Fibroblast of skin of back (primary cell): ENCODE measurements at places on chromosomes 13 and 19.

DNA sequence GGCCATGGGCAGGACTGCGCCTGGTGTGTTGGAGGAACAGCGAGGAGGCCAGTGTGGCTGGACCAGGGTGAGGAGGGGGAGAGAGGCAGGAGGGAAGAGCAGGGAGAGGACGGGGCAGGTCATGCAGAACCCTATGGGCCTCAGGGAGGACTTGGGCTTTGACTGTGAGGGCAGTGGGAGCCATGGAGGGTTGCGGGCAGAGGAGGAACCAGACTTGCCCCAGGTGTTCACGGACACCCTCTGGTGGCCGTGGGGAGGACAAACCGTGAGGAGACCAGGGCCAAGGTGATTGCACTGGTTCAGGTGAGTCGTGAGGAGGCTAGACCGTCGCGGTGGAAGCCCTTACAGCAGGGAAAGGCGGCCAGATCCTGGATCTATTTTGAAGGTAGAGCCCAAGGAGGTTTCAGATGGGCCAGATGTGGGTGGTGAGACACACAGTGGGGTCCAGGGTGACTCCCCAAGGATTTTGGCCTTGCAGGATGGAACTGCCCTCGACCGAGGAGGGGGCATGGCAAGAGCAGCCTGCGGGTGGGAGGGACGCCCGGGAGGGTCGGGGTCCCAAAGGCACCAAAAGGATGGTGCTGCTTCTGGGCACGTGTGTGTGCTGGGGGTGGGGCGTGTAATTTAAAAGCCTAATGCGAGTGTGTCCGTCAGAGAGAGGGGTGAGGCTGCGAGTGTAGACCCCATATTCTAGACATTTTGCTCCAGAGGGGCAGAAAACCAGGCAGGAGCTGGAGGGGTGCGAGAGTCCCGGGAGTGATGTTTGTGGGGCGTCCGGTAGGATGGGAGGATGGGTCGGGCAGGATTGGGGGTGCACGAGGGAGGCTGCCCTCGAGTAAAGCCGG lies 2.7 kb upstream of the REXO1 start:
- no peak for DNase-seq

DNA sequence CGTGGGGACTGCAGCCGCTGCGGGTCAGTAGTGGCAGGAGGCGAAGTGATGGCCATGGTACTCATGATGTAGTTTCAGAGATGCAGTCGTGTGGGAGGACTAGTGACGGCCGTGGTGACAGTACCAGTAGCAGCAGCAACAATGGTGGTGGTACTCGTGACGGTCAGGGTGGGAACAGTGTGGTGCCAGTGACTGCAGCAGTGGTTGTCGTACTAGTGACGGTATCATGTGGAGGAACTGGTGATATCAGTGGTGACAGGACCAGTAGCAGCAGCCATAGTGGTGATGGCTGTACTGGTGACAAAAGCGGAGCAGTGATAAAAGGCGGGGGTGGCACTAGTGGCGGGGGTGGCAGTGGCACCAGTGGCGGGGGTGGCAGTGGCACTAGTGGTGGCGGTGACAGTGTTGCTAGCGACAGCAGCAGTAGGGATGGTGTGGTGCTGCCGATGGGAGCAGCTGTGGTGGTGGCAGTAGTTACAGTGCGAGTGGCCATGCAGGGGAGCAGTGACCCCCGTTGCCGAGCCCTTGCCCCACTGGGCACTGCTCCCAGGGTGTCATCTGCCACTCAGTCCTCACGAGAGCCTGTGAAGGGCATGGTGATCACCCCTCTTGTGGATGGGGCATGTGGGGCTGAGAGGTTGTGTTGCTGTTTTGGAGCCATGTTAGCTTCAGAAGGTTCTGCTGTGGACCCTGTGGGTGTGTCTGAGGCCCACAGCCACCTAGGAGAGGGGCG lies 22.7 kb downstream of the ADPRHL1 start:
- no peak for DNase-seq

GRCh38 chr19:2474232-2475017 lies 1.5 kb upstream of the GADD45B start:
- DNase-seq: peak; percentile 95

- DNase-seq: no peak
Observed at GRCh38 chr19:14972676-14973075, 7.0 kb downstream of the SLC1A6 start.

- peak; percentile 65 for DNase-seq
Observed at GRCh38 chr19:30362156-30362754, 9.9 kb upstream of the ZNF536 start.

DNA sequence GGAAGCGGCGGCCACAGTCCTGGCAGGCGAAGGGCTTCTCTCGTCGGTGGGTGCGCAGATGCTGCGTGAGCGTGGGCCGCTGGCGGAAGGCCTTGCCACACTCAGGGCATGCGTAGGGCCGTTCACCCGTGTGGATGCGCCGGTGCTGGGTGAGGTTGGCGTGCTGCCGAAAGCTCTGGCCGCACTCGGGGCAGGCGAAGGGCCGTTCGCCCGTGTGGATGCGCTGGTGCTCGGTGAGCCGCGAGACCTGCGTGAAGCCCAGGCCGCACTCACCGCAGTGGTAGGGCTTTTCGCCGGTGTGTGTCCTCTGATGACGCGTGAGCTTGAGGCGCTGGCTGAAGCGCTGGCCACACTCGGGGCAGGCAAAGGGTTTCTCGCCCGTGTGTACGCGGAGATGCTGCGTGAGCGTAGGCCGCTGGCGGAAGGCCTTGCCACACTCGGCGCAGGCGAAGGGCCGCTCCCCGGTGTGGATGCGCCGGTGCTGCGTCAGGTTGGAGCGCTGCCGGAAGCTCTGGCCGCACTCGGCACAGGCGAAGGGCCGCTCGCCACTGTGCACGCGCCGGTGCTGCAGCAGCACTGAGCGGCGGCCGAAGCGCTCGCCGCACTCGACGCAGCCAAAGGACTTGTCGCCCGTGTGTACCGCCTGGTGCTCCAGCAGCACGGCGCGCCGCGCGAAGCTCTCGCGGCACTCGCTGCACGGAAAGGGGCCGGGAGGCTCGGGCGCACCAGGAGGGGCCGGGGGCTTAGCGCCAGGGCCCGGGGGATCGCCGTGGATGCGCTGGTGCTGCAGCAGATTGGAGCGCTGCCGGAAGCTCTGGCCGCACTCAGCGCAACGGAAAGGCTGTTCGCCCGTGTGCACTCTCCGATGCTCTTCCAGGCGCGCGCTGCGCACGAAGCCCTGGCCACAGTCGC lies 4.0 kb upstream of the UBE2M start:
- DNase-seq: peak; percentile 29

DNA sequence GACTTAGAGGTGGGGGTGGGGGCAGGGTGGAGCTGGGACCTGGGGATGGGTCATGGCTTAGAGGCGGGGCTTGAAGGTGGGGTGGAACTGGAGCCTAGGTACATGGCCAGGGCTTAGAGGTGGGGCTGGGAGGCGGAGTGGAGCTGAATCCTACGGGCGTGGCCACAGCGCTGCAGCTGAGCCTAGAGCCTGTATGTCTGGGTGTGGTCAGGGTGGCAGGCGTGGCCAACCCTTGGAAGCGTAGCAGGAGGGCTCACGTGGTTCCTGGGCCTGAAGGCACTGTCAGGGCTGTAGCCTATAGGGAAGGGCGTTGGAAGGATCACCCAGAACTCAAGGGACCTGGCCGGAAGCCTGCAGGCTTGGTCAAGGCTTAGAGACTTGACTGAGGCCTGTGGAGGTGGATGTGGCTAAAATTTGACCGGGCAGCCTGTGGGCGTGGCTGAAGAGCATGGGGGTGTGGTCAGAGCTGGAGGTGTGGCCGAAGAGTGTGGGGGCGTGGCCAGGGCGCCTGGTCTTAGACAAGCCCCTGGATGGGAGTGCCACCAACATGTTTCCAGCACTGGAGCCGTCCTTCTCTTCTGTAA lies 24.3 kb downstream of the COLGALT1 start:
- peak; percentile 36 for DNase-seq
